ENCODE measurements at places on chromosomes 12 and 14.

DNA sequence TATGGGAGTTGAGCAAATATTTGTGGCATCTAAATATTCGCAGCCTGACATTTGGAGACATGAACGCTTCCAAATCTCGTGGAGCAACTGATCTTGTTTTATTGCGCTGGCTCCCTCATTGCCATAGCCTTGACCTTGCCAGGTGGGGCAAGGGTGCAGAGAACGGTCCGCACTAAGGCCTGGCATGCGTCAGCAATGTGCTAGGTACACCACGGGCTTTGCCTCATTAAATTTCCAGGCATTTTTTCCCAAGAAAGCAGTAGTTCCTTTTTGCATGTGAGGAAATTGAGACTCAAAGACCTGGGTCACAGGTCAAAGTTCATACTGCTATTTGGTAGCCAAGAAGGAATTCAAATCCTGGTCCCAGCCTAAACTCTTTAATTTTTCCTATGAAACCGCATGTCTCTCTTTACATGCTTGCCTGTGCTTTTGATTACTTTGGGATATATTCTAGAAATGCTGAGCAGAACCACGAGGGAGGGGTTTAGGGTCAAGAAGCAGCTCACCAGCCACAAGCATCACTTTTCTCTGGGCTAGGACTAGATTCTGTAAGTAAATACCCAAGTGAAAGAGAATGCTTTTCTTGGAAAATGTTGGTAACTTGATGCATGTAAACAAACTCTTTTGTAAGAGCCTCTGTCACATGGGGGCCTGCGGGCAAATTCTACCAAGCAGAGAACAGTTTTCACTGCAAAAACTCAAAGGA is 891.6 kb downstream of the VRK1 start:
- no peak for DNase-seq

DNA sequence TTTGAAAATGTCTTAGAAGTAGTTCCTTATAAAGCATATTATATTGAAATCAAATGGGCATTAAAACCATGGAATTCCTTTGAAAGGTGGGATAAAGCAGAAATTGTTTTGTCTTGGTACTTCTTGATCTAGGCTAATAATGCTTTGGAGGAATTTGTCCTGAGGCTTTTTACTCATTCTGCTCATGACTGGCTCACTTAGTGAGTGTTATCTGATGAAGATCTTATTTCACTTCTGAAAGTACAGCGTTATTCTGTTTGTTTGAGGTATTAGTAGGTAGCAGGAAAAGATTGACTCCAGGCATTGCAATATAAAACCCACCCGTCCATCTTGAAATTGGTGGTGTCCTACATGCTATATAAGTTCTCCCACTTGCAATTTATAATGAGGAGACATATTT is 5.5 kb downstream of the C12orf71 start:
- no peak for DNase-seq

DNA sequence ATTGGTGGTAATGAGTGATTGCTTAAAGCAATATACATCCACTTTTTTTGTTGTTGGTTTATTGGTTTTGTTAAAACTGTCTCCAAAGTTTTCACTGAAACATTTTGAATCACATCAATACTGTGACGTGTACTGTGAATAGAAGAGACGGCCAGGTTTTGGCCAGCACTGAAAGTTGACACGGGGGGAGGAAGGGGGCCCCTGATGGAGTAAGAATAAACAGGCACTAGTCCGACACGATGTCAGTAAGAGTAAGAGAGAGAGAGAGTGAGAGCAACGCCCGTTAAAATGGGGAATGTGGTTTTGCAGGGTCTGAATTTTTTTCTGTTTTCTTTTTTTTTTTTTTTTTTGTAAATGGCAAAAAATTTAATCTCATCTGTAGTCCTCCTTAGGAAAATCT is 14.7 kb downstream of the PEBP1 start:
- DNase-seq: no peak

DNA sequence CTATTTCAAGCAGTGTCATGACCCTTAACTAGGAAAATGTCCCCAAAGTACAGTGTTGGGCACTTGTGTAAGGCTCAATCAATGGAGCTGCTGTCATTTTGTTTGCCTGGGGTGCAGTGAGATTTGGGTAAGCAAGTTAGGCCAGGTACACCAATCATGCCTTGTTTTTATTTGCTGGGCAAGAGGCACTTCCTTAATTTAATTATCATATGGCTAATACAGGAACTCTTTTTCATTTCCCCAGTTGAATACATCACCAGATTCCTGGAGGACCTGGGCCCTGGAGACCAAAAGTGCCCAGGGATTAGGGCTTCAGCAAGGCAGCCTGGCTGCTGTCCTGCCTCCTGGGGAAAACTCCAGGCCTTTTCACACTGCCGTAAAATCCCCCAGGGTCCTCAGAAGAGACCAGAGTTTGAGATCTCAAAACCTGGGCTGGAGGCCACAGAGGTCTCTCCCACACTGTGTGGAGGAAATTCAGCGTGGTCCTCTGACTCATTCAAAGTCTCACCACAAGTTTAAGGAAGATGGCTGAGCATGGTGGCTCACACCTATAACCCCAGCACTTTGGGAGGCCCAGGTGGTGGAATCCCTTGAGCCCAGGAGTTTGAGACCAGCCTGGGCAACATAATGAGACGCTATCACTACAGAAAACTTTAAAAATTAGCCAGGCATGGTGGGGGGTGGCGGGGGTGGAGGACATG is 28.4 kb upstream of the FOXN3 start:
- DNase-seq: no peak

- no peak for DNase-seq
Measured at GRCh38 chr14:54194501-54194900, 202.3 kb upstream of the CDKN3 start.

DNA sequence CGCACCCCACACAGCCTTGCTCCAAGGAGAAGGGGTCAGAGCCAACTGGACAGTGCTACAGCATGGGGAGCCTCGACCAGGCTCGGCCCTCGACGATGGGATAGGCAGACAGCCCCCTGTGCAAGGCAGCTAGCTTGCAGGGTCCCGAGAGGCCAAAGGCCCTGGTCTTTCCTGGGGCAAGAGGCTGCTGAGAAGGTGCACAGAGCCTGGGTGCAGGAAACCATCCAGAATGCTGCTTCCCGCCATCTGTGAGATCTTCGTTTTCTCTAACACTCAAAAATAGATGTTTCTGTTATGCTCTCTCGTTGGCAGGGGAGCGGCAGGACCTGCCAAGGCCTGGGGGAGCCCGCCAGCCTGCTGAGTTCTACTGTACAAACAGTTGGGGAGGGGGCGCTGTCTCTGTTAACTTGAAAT is 168.0 kb upstream of the RTL1 start:
- no peak for DNase-seq

DNA sequence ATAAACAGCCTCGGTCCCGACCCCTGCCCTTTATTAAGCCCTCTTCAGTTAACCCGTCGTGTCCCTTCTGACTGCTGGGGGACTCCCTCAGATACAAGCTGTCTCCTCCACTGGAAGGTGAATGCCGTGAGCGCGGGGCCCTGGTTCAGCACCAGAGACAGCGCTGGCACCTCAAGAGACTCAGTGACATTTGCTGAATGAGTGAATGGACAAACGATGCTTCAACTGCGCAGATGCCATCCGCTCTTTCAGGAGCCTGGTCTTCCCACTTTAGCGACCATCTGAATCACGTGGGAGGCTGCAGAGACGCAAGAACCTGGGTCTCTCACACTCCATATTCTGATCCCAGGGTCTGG is 92.6 kb upstream of the SFSWAP start:
- DNase-seq: no peak
